ENCODE measurements at places on chromosomes 5 and 9.

- no peak for DNase-seq
Measured at GRCh38 chr5:112784726-112785125, 47.0 kb downstream of the APC start.

DNA sequence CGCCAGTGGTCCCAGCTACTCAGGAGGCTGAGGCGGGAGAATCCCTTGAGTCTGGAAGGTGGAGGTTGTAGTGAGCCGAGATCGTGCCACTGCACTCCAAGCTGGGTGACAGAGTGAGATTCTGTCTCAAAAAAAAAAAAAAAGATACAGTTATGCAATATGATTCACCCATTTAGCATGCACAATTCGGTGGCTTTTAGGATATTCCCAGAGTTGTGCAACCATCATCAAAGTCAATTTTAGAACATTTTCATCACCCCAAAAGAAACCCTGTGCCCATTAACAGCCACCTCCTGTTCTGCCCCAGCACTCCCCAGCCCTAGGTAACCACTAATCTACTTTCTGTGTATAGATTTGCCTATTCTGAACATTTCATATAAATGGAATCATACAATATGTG lies 4.3 kb upstream of the DHFR start:
- DNase-seq = peak; percentile 39

- no peak for DNase-seq
Measured at GRCh38 chr9:127873886-127874285, 3.6 kb downstream of the AK1 start.

- no peak for DNase-seq
Measured at GRCh38 chr5:135009736-135010501, 24.1 kb downstream of the PITX1 start.

GRCh38 chr9:6575324-6576034 lies 70.0 kb downstream of the GLDC start:
- DNase-seq = no peak

DNA sequence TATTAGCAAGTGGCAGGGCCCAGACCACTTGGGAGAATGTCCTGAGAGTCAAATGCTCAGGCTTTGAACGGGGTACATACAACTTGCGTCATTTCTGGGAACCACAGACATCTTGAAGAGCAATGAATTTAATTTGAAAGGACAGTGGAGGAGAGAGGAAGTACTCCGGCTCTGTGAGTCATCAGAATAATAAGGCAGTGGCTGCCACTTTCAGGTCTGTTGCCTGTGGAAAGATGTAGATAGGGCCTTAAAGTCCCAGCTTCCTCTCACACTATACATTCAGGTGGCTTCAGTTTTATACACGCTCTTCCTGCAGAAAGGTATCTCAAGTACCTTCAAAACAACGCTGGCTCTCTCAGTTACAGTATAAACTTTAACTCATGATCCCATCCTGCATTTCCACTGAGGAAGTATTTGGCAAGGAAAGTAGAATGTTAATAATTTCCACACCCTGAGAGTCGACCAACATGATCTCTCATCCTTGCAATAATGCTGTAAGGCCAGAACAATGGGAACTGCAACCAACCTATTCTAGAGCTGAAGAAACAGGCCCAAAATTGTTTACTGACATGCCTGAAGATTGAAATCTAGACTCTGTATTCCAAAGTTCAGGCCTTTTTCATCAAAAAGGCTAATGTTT lies 6.8 kb upstream of the PRUNE2 start:
- no peak for DNase-seq

GRCh38 chr9:30534455-30534854 lies 1850.0 kb upstream of the ACO1 start:
- no peak for DNase-seq

DNA sequence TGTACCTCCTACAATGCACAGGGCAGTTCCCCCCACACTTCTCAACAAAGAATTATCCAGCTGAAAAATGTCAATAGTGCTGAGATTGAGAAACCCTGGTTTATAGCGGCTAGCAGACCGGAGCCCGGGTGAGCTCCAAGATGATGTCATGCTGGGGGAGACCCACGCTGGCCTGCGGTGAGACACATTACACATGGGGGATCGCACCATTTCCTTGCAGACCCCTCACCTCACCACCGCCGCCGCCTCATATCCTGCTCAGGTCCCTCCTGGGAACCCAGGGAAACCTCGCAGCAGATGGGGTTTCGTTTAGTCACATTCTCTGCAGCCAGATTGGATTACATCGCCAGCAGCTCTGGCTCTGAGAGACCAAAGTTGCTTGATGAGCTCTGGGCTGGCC lies 14.7 kb upstream of the TNC start:
- DNase-seq = no peak

GRCh38 chr5:148343046-148343407 lies 7.7 kb downstream of the SPINK9 start:
- DNase-seq = no peak

- no peak for DNase-seq
Measured at GRCh38 chr9:133581011-133581410, 28.2 kb downstream of the FAM163B start.
